ENCODE measurements at places on chromosomes 13 and 19.

- no peak overlapping the region for H3K27ac ChIP-seq
- DNase-seq, result no peak
These were observed 22.3 kb upstream of the ZDHHC20 start for GRCh38 chr13:21481359-21481758.

GRCh38 chr19:38395381-38396114 lies 7.1 kb downstream of the SPRED3 start:
- no peaks in the 10 kb centered on the region for H3K36me3 ChIP-seq
- peak overlapping the region; percentile 59 for H3K4me3 ChIP-seq
- DNase-seq, result no peak

GRCh38 chr19:6481541-6482342 lies at the start of gene DENND1C:
Gene DENND1C, minus strand, starts transcription at chr19:6481787. Its CDS starts 92 bp downstream, at chr19:6481695.
- no peaks in the 10 kb centered on the region for H3K27me3 ChIP-seq
- DNase-seq, result peak; percentile 62
- H3K4me1 ChIP-seq, result peaks cover 24% of the 10 kb centered on the region
- H3K4me3 ChIP-seq, result peak within 1 kb of the TSS; percentile 93

GRCh38 chr19:2329501-2329916 lies 1.0 kb downstream of the SPPL2B start:
- H3K27ac ChIP-seq, result peak overlapping the region; percentile 95
- peaks cover 65% of the 10 kb centered on the region for H3K4me1 ChIP-seq
- no peaks in the 10 kb centered on the region for H3K27me3 ChIP-seq
- H3K4me3 ChIP-seq, result peak overlapping the region; percentile 85
- peaks cover 7% of the 10 kb centered on the region for H3K36me3 ChIP-seq
- no peak for DNase-seq

- H3K4me3 ChIP-seq, result peak overlapping the region; percentile 82
- DNase-seq, result no peak
- peaks cover 3% of the 10 kb centered on the region for H3K27me3 ChIP-seq
- peaks cover 32% of the 10 kb centered on the region for H3K4me1 ChIP-seq
These were observed 17.2 kb upstream of the CFAP97D2 start for GRCh38 chr13:114161644-114162532.

DNA sequence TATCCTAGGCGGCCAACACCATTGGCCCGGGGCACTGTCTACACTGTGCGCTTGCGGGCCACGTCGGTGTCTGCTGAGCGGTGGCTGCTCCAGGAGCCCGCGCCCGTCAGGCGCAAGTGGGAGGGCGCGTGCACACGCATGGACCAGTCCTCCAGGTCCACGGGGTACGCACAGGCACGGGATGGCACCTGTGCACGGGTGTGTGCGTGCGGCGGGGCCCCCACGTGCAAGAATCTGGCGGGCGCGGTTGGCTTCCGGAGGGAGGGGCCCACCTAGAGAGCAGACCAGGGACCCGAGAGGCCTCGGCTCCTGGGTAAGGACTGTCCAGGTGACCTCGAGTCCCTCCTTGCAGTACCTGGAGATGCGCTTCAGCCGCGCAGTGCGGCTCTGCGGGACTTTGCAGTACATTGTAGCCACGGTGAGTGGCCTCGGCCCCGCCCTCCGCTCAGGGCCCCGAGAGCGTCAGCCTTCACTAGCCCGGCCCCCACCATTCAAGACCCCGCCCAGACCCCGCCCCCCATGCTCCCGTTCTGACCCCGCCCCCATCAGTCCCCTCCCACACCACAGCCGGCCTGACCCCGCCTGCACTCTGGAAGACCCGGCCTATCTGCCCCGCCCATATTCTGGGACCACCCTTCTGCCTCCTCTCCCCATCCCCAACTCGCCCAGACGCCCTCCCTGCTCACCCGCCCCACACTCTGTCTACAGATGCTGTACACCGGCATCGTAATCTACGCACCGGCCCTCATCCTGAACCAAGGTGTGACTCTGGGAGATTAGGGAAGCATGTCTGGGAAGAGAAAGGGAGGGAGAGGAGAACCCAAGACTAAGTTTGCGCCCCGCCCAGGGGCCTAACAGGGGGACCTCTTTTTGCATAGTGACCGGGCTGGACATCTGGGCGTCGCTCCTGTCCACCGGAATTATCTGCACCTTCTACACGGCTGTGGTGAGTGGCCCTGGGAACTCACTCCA lies 2.3 kb downstream of the SLC5A5 start:
- H3K4me3 ChIP-seq, result peak overlapping the region; percentile 66
- H3K27me3 ChIP-seq, result peaks cover 6% of the 10 kb centered on the region
- peaks cover 18% of the 10 kb centered on the region for H3K4me1 ChIP-seq
- DNase-seq, result peak; percentile 61

DNA sequence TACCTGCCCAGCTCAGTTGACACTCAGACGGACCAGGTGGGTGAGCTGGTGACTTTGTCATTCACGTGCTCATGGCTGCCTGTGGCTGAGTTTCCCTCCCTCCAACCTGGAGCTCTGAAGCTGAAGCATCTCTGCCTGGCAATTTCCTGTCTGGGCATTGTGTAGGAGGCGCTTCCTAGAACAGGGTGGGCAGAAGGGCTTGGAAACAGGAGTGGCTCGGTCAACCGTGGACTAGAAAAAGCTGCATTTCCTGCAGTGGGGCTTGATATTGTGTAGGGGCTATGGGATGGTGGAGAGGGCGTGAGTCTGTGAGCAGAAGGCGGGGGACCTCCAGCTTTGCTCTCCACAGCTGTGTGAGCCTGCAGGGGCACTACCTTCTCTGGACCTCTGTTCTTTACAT lies 278.3 kb downstream of the TEX29 start:
- no peaks in the 10 kb centered on the region for H3K4me1 ChIP-seq
- H3K27ac ChIP-seq, result no peak overlapping the region
- no peak overlapping the region for H3K4me3 ChIP-seq
- no peaks in the 10 kb centered on the region for H3K36me3 ChIP-seq

- no peaks in the 10 kb centered on the region for H3K27me3 ChIP-seq
- H3K27ac ChIP-seq, result no peak overlapping the region
- H3K4me3 ChIP-seq, result no peak overlapping the region
- H3K4me1 ChIP-seq, result peaks cover 10% of the 10 kb centered on the region
- H3K36me3 ChIP-seq, result peaks cover 6% of the 10 kb centered on the region
These were observed 8.2 kb downstream of the ATP11A start for GRCh38 chr13:112697756-112698655.

DNA sequence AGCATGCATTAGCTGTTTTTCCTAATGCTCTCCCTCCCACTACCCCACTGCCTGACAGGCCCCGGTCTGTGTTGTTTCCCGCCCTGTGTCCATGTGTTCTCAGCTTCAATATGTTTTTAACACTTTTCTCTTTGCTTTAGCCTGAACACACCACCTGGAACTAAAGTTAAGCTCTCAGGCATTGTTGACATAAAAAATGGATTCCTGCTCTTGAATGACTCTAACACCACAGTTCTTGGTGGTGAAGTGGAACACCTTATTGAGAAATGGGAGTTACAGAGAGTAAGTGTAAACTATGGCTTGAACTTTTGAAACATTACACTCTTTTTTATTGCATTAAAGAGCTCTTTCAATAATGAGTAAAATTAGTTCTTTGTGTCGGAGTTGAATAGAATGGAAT lies 70.1 kb downstream of the TDRD3 start:
- no peak overlapping the region for H3K4me3 ChIP-seq
- H3K27ac ChIP-seq, result no peak overlapping the region
- peaks cover 24% of the 10 kb centered on the region for H3K36me3 ChIP-seq
- H3K4me1 ChIP-seq, result no peaks in the 10 kb centered on the region
- DNase-seq, result no peak
- H3K27me3 ChIP-seq, result no peaks in the 10 kb centered on the region

GRCh38 chr13:114313061-114313860 lies 1.0 kb upstream of the CHAMP1 start:
- H3K27ac ChIP-seq, result peak overlapping the region; percentile 92
- H3K4me3 ChIP-seq, result peak overlapping the region; percentile 95
- no peaks in the 10 kb centered on the region for H3K27me3 ChIP-seq
- peaks cover 22% of the 10 kb centered on the region for H3K4me1 ChIP-seq

DNA sequence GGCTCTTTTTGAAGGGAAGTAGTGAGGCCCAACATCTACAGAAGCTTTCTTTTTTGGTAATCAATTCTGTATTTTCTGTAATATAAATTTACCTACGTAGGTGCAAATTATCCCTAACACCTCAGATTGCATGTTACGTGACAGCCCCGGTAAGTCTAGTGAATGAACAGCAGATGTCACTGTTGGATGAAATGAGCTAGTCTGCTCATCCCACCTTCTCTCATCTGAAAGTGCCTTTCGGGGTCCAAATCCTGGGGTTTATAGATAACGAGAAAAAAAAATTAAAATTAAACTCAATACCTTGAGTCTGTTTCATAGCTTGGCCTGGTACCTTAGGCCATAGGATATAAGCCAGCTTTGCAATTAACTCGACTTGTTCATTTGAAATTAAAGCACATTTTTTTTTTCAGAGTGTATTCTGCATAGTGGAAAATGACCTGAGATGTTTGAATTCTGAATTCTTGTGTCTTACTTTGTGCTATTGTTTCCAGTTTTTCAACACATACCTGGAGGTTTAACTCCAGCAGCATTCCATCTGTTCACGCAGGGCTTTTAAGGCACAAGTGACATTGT lies 548.2 kb downstream of the GPC5 start:
- H3K36me3 ChIP-seq, result no peaks in the 10 kb centered on the region
- no peaks in the 10 kb centered on the region for H3K4me1 ChIP-seq
- no peaks in the 10 kb centered on the region for H3K27me3 ChIP-seq
- H3K27ac ChIP-seq, result no peak overlapping the region
- DNase-seq, result no peak
- no peak overlapping the region for H3K4me3 ChIP-seq

- peaks cover 2% of the 10 kb centered on the region for H3K36me3 ChIP-seq
- DNase-seq, result no peak
- H3K4me3 ChIP-seq, result no peak overlapping the region
- no peaks in the 10 kb centered on the region for H3K4me1 ChIP-seq
- H3K27me3 ChIP-seq, result no peaks in the 10 kb centered on the region
These were observed 123.6 kb downstream of the UQCRFS1 start for GRCh38 chr19:29089315-29089870.

- DNase-seq, result no peak
- H3K27me3 ChIP-seq, result no peaks in the 10 kb centered on the region
These were observed 14.0 kb downstream of the MOB3A start for GRCh38 chr19:2081873-2082810.

- peaks cover 34% of the 10 kb centered on the region for H3K36me3 ChIP-seq
- no peaks in the 10 kb centered on the region for H3K27me3 ChIP-seq
- peak overlapping the region; percentile 66 for H3K4me3 ChIP-seq
- peak overlapping the region; percentile 63 for H3K27ac ChIP-seq
These were observed 13.9 kb downstream of the FCHO1 start for GRCh38 chr19:17765069-17765618.

- peaks cover 15% of the 10 kb centered on the region for H3K4me1 ChIP-seq
- peaks cover 6% of the 10 kb centered on the region for H3K36me3 ChIP-seq
- no peak overlapping the region for H3K4me3 ChIP-seq
- H3K27ac ChIP-seq, result peak overlapping the region; percentile 28
- DNase-seq, result no peak
These were observed 10.2 kb downstream of the TNFAIP8L1 start for GRCh38 chr19:4649392-4650047.

GRCh38 chr13:36673838-36674326 lies at the start of gene SERTM1:
Gene SERTM1, plus strand, starts transcription at chr13:36674020. Its CDS starts 21,059 bp downstream, at chr13:36695079.
- H3K4me3 ChIP-seq, result no peak within 1 kb of the TSS
- no peaks in the 10 kb centered on the region for H3K4me1 ChIP-seq
- peaks cover 8% of the 10 kb centered on the region for H3K27me3 ChIP-seq
- DNase-seq, result no peak

- H3K27ac ChIP-seq, result peak overlapping the region; percentile 99
- H3K27me3 ChIP-seq, result no peaks in the 10 kb centered on the region
- H3K36me3 ChIP-seq, result peaks cover 26% of the 10 kb centered on the region
- H3K4me3 ChIP-seq, result peak overlapping the region; percentile 50
- DNase-seq, result no peak
These were observed 28.0 kb downstream of the CARS2 start for GRCh38 chr13:110677731-110678545.

- no peaks in the 10 kb centered on the region for H3K4me1 ChIP-seq
- DNase-seq, result no peak
- peaks cover 2% of the 10 kb centered on the region for H3K27me3 ChIP-seq
- H3K27ac ChIP-seq, result no peak overlapping the region
These were observed 43.2 kb upstream of the ERICH6B start for GRCh38 chr13:45658586-45659235.

DNA sequence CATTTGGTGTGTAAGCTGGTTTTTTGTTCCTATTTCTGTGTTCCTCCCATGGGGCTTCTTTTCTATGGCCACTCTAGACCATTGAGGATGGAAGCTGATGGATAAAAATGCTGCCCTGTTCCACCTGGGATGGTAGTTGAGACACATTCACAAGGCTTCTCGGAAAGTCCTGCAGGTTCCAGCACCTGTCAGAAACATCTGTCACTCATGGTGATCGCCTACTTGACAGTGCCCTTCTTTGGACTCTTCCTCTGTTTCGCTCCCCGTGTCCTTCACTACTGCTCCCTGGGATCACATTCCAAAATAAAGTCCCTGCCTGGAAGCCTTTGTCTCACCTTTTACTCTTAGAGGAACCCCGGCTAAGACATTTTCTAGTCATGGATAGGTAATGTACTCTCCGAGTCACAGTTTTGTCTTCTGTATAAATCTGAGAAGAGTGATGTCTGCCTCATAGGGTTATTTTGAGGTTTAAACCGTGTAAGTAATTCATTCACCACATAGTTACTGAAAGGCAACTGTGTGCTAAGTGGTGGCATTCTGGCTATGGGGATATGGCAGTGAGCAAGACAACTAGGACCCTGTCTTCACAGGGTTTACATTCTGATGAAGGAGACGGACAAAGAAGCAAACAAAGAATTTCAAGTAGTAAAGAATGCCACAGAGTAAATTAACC lies 21.0 kb downstream of the UBAC2 start:
- H3K4me3 ChIP-seq, result no peak overlapping the region
- peaks cover 19% of the 10 kb centered on the region for H3K36me3 ChIP-seq
- peak overlapping the region; percentile 7 for H3K27ac ChIP-seq
- no peaks in the 10 kb centered on the region for H3K27me3 ChIP-seq
- DNase-seq, result no peak

All from memory B cell (primary cell).